ENCODE measurements at places on chromosomes 1 and 21.

GRCh38 chr1:184497959-184498723 is 111.3 kb downstream of the C1orf21 start:
- DNase-seq: no peak

DNA sequence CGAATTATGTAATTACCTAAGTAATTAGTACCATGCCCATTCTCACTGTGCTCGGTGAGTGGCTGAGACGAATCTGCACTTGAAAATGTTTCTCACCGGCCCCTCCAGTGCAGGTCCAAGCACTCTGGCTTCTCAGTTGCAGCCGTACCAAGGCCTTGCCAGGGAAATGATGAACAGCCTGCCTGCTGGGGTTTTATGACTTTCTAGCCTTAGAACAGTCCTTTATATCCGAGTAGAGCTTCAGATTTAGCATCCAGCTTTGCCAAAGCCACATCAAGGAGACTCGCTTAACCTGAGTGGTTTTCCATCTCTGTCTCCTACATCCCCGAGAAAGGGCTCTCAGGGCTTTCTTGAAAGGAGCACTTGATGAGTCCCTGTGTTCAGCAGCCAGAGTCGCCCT is 83.4 kb downstream of the GREM2 start:
- no peak for DNase-seq

GRCh38 chr1:169081503-169082123 is 24.9 kb upstream of the ATP1B1 start:
- DNase-seq: no peak

DNA sequence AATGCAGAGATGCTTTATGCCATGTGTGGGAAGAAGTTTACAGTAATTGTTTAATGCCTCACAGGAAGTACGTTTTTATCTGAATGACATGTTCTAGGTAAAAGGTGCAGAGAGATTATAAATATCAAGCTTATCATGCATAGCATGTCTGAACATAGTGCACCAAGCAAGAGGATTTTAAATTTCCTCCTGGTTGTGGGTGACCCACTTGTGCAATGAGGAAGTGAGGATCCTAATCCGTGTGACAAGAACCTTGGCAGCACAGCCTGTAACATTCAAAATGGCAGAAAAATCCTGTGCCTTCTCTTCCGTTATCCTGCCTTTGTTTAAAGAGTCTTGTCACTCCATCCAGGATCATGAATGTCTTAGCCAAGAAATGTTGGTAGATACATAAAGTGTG is 75.6 kb downstream of the PLA2G4A start:
- no peak for DNase-seq

- DNase-seq: no peak
These were observed 79.2 kb downstream of the HFM1 start for GRCh38 chr1:91325456-91325855.

DNA sequence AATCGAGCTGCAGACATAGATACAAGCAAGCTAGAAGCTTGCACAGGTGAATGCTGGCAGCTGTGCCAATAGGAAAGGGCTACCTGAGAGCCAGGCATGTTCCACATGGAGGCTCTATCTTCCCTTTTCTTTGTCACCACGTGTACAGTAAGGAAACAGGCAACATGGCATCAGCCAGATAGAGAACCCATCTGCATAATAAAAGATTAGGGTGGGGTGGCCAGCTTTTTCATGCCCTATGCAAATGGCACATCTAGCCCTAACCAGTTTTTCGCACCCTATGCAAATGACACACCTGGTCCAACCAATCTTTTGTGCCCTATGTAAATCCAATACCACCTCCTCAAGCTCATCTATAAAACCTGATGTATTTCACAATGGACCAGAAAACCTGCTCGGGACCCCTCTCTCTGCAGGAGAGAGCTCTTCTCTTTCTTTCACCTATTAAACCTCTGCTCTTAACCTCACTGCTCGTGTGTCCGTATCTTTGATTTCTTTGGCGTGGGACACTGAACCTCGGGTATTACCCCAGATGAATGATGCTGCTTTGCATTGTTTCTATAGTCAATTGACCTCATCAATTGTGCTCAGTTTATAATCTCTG is 93.9 kb downstream of the SLC30A10 start:
- no peak for DNase-seq

GRCh38 chr21:42781150-42781970 is 98.0 kb downstream of the WDR4 start:
- DNase-seq: no peak

DNA sequence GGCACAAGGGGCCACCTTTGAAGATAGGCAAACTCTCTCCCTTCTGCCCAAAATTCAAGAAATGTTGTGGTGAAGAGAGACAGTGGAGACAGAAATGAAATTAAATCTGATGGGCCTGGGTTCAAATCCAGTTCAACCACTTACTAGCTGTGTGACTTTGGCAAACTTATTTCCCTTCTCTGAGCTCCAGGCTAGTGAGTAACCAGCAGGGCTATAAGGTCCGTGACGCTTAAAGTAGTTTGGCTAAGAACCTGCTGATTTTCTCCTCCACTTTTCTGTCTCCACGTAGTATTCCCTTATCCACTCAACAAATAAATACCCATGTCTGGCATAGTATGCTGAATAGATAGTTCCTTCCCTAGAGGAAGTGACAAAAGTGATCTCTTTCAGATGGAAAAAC is 1.9 kb downstream of the SLC2A1 start:
- no peak for DNase-seq

DNA sequence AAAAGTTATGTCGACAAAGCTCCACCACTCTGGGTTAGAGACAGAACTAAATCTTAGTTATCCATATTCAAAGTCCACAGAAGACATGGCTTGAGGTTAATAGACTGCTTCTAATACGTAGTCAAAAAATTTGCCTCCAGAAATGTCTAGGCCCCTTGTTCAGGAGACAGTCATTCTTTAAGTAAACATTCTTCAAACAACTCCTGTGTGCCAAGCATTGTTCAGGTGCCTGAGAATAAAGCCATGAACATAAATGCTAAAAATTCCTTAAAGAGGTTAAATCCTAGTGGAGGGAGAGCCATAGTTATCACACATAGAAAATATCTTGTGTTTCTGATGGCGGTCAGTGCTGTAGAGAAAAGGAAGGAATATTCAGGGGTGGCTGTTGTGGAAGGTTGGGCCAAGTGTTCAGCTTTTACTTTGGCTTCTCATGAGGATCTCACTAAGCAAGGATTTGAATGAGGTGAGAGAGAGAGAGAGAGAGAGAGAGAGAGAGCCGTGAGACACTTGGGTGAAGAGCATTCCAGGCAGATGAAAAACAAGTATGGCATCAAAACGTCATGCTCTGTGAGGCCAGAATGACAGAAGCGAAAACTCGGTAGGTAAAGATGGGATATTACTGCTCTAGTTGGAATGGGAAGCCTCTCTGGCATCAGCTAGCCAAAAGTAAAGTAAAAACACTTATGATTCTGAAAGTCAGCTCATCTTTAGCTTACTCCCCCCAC is 187.1 kb downstream of the GREM2 start:
- no peak for DNase-seq
